ENCODE measurements at places on chromosomes 11 and 22.

DNA sequence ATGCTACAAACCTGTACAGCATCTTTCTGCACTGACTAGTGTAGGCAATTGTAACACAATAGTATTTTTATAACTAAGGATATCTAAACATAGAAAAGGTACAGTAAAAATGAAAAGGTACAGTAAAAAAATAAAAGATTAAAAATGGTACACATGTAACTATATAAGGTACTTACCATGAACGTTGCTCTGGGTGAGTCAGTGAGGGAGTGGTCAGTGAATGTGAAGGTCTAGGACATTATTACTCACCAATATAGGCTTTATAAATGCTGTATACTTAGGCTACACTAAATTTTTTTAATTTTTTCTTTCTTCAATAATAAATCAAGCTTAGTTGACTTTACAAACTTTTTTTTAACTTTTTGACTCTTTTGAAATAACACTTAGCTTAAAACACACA is 59.9 kb downstream of the EIF3M start:
- peak; percentile 33 for DNase-seq

DNA sequence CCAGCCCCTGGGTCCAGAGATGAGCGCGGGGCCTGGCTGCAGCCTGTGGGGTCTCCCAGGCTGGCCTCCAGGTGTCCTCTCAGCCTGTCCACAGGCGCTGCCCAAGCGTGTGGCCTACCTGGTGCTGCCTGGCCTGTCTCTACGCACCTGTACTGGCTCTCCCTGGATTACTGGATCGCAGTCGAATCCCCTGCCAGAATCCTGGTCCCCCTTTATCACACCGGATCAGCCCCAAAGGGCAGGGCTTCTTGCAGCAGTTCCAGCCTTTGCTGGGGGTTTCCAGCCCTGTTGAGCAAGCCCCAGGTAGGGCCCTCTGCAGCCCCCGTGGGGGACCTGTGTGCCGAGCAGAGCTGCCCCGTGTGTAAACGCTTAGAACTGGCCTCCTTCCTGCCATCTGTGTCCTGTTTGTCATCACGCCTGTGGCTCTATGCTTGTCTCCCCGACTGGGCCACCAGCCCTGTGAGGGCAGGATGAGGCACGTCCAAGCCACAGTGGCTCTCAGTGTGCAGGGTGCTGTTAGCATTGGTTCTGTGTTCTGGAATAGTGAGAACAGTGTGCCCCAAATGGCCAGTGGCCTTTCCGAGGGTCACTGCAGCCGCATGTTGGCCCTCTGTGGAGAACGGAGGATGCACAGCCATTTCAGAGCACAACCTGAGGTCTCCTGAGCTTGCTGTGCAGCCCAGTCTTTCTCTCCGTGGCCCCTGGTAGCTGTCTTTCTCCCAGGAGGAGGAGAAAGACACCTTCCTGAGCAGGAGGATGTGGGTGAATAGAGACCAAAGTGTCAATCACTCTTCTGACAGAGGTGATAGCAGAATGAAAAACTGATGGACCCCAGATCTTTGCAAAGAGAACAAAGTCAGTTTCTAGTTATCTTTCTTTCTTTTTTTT is 13.9 kb upstream of the TXNRD2 start:
- DNase-seq = no peak

DNA sequence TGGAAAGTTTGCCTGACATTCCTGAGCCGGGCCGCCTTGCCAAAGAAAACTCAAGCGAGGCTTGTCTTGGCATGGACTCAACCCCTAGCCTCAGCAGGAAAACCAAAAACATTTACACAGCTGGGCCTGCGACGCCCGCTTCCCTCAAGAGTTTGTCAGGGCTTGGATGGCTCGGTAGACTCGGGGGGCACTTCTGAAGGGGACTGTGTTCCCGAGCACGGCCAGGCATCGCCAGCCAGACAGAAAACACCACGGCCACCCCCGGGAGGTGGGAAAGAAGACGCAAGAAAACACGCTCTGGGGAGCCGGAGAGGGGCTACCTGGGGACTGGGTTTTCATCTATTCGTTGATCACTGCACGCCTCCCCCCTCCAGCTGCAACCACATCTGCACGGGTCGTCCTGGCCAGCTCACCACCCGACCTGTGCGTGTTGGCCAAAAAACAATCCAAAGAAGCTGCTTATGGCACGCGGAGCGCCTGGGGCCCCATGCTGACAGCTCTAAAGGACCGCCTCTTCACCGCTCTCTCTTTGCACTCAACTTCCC is 380.7 kb downstream of the MN1 start:
- DNase-seq = no peak

DNA sequence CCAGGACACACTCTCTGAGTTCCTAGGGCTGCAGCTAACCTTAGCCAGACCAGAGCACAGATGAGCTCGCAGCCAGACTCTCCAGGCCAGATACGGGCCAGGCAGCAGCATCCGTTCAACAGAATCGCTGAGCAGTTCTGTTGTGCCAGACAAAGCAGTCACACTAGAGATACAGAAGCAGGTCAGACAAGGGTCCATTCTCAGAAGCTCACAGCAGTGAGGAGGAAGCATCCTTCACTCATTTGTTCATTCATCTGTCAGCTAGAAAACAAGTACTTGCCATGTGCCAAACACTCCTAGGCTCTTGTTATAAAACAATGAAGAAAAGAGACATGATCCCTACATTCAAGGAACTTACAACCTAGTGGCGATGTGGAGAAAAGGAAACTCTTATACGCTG is 2.6 kb downstream of the LMO2 start:
- no peak for DNase-seq

GRCh38 chr11:96464700-96465307 is 75.0 kb downstream of the JRKL start:
- peak; percentile 18 for DNase-seq

DNA sequence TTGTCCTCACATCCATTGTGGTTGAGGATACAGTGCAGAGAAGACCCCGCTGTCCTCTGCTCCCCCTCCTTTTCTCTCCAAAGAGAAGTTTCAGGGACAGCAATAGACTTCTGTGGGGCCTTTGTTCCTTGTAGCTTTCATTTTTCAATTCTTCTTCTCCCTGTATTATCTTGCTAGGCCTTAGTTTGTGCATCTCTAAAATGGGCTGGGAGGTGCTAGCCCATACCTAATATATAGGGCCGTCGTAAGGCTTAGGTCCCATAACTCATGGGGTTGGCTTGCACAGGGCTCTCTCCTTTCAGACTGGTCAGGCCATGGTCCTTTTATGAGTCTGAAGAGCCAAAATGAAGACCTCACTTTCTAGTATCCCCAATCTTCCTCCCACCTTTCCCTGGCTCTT is 33.0 kb downstream of the ZBTB16 start:
- no peak for DNase-seq

DNA sequence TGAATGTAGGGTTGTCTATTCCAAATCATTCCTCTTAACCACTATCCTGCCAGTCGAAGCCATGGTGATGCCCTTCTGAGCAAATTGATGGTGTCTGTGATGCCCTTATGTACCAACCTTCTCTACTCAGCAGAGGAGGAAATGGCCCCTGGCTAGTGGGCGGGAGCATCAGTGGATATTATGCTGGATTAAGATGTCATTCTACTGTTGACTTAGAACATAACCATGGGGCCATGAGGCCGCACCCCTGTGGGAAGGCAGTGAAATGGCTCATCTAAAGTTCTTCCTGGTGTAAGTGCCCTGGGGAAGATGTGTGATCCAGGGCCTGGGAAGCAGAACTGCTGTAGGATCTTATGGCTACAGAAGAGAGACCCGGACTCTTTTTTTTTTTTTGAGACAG is 20.7 kb upstream of the P2RY2 start:
- no peak for DNase-seq

- DNase-seq = no peak
Observed at GRCh38 chr22:35631597-35631996, 14.5 kb upstream of the MB start.

DNA sequence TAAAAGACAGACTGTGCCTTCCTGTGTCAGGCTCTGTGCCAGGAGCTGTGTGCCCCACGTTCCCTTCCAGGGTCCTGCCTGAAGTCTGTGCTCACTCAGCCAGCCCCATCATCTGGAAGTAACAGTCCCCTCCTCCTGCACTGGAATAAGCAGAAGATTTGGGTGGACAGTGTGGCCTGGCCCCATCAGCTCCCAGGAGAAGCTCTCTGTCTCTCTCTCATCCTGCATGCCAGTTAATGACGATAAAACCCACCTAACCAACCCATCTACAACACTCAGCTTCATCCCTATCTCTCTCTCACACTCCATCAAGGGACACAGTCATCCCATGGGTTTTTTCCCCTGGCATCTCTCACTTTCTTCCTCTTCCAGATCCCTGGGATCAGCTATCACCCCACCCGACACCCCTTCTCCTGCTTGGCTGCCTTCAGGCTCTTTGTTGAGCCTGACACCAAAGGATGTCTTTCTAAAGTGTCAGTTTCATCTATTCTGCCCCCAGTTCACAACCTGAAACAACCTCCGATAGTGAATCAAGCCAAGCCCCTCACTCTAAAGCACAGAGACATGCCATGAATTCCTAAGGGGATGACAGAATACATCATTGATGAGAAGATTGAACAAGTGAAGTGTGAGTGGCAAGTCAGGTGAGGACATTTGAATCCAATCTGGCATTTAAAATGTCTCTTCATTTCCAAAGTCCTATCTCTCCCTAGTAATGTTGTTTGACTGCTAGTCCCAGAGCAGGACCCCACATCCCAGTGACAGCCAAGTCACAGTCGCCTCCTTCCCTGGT is 91.4 kb upstream of the TOP3B start:
- no peak for DNase-seq

- no peak for DNase-seq
Observed at GRCh38 chr22:20425566-20426258, 11.9 kb downstream of the SCARF2 start.

GRCh38 chr22:42509548-42509947 is 10.0 kb downstream of the RRP7A start:
- no peak for DNase-seq

- no peak for DNase-seq
Observed at GRCh38 chr22:34738661-34739400, 327.1 kb upstream of the ISX start.

DNA sequence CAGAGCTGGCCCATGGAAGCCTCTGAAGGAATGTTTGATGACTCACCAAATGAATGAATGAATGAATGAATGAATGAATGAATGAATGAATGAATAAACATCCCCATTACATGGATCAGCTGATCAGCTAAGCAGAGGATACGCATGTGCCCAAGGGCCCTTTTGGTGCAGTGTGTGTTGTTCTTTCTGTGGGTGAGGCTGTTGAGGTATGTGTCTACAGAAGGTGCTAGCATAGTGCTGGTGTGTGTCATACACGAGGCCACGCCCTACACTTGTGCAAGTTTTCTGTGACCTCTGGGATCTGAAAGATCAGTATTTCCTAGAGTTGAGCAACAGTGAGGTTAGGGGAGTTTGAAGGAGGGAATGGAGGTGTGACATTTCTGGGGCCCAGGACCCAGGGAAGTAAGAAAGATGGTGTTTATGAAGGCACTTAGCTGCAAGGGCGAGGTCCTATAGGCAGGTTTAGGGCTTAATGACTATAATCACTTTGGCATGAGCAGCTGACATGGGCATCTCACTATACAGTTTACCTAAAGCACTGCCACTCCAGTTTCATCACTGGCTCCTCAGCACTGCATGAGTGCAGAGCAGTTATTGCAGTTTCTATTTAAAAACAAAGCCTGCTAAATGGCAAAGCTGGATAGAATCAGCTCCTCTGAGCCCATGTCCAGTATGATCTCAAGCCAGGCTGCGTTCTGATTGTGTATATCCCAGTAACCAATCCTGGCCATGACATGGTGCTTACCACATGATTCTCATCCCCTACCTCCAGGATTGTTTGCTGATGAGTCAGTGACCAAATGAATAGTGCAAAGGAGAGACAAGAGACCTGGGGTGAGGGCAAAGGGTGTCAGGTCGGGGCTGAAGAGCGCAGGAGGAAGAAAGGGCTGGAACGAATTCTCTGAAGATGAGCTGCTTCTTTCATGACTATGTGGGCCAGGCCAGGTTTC is 36.4 kb upstream of the E2F8 start:
- peak; percentile 89 for DNase-seq

GRCh38 chr11:64249563-64250414 is 1.5 kb upstream of the PLCB3 start:
- no peak for DNase-seq

- no peak for DNase-seq
Observed at GRCh38 chr11:27913650-27914049, 194.3 kb downstream of the KIF18A start.

GRCh38 chr22:20550851-20551744 is 43.7 kb downstream of the MED15 start:
- no peak for DNase-seq

- no peak for DNase-seq
Observed at GRCh38 chr11:123185326-123185725, 9.7 kb downstream of the CLMP start.

- no peak for DNase-seq
Observed at GRCh38 chr22:30627471-30627870, 8.1 kb upstream of the SLC35E4 start.

- DNase-seq = no peak
Observed at GRCh38 chr11:100759106-100759505, 72.0 kb downstream of the ARHGAP42 start.

- no peak for DNase-seq
Observed at GRCh38 chr11:22433094-22433455, 94.9 kb downstream of the SLC17A6 start.

DNA sequence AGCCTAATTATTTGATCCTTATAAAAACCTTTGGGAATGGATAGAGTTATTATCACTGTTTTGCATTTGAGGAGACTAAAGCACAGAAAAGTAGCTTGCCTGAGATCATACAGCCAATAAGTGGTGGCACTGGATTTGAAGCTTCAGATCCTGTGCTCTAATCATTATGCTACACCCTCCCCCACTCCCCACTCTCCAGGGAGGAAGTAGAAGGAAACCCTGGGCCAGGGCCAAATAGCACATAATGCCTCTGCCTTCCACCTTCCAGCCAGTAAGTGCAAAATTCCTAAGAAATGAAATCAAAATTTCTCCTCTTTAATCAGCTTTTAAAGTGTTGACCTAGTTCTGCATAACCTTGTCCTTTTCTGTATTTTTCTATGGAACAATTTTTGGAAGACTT is 61.6 kb downstream of the SIK2 start:
- no peak for DNase-seq

DNA sequence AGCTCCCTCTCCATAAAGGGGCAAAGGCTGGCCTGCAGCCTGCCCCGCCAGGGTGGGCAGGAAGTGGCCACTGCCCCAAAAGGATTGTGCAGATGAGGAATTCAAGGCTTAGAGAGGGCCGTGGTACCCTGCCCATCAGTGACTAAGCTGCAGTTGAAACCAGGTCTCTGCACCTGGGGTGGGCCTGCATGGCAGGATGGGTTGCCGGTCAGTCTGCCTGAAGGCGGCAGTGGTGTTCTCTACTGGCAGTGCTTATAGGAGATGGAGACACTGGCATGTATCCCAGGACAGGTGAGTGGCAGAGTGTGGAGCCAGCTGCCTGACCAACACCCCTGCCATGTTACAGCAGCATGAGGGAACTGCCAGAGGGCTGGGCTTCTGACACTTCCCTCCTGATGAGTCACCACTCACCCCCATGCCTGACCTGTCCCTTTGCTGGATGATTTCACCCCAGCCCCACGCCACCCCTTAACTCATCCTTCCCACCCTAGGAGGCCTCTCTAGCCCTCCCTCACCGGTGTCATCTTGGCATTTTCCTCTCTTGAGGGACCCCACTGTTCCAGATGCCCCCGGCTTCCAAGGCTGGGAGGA is 70.2 kb upstream of the LMO1 start:
- DNase-seq = no peak

- DNase-seq = no peak
Observed at GRCh38 chr22:24235315-24235714, 9.6 kb downstream of the GGT5 start.

- DNase-seq = peak; percentile 64
Observed at GRCh38 chr22:25134028-25134427, 65.6 kb upstream of the CRYBB3 start.

GRCh38 chr11:118612378-118612777 is 5.0 kb downstream of the PHLDB1 start:
- DNase-seq = no peak

- no peak for DNase-seq
Observed at GRCh38 chr11:101476191-101476590, 107.6 kb downstream of the TRPC6 start.
